ENCODE measurements at places on chromosomes 11 and 22. TPM values are rescaled to one million over a fixed set of nuclear protein-coding genes. Genes with fewer than 3 reads are reported as not detected.

DNA sequence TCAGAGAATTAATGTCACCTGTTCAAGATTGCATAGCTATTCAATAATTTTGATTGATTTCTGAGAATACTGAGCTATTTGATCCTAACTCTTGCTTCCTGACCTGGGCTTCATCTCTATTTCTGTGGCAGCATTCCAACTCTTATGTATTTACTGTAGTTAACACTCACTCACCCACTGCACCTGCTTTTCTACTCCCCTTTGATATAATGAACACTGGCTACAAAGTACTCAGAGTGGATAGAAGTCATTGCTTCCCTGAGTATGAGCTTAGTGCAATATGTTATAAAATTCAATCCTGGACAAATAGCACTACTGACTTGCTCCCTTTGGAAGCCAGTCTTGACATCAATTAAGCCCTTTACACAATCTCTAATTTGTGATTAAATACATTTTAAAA, 117.2 kb downstream of the APIP start:
- no peak for DNase-seq

GUCY1A2 gene
- polyA plus RNA-seq = 2.8 TPM

GRCh38 chr11:107157146-107157808, 139.0 kb upstream of the GUCY1A2 start:
- DNase-seq = no peak

- DNase-seq = no peak
These were observed 6.4 kb downstream of the GATD1 start for GRCh38 chr11:770642-771616.

DNA sequence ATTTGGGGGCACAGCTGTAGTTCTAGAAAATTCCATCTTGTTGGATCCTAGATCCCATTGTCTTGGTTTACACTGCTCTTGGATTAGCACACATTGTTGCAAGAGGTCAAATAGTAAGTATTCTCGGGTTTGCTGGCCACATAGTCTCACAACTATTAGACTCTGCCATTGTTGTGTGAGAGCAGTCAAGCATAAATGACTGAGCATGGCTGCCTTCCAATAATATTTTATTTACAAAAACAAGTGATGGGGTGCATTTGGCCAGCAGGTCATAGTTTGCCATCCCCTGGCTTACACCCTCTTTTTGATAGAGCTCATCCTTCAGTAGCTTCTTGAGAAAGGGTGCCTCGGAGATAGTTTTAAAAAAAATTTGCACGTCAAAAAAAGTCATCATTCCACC, 77.9 kb upstream of the ALX4 start:
- DNase-seq = no peak

DNA sequence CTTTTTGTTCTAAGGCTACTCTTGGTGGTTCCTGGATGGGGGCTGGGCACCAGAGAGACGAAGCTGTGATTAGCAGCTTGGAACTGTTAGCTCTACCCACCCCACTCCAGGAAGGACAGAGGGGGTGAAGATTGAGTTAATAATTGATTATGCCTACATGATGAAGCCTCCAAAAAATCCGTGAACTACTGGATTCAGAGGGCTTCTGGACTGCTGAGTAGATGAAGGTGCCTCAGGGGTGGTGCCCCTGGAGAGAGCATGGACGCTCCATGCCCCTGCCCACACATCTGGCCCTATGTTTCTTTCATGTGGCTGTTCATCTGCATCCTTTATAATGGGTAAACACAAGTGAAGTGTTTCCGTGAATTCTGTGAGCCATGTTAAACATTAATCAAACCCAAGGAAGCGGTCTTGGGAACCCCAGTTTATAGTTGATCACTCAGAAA, 47.3 kb upstream of the CYP2D6 start:
- no peak for DNase-seq

DNA sequence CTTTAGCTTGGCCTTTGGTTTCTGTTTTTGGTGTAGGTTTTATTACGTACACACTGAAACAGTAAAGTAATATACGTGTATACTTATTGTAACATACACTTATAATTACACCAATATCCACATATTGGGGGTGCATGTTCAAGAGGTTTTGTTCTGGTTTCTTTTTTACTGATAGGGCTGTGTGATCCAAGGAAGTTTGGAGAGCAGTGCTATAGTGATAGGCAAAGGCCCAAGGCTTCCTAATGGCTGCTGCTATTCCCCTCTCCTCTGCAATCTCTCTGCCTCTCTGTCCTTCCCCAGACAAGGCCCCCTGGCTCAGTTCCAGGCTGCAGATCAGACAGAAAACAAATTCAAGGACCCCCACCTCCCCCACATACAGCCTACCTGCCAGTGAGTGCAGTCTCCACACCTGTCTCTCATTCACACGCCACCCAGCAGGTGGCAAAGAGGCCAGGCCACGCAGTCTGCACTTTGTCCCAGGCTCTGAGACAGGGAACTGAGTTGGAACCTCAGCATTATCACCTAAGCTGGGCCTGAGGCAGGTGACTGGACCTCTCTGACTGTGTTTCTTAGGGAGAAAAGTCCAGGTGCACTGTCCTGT, 15.1 kb downstream of the TMEM184B start:
- DNase-seq = no peak

DNA sequence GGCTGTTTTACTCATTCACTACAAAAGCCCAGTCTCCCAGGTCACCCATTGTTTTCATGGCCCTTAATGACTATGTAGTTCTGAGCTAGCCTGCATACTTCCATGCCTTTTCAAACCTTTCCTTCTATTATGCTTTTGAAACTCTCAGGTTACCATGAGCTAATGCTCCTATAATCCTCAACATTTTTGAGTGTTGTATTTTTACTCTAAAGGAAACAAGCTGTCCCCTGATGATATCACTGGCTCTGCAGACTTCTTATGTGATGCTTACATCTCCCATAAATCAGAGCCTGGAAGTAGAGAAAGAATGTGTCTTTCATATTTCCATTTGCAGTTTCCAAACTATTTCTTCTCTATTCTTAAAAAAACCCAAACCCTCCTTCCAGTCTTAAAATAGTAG, 159.0 kb upstream of the RAG2 start:
- DNase-seq = no peak

DNA sequence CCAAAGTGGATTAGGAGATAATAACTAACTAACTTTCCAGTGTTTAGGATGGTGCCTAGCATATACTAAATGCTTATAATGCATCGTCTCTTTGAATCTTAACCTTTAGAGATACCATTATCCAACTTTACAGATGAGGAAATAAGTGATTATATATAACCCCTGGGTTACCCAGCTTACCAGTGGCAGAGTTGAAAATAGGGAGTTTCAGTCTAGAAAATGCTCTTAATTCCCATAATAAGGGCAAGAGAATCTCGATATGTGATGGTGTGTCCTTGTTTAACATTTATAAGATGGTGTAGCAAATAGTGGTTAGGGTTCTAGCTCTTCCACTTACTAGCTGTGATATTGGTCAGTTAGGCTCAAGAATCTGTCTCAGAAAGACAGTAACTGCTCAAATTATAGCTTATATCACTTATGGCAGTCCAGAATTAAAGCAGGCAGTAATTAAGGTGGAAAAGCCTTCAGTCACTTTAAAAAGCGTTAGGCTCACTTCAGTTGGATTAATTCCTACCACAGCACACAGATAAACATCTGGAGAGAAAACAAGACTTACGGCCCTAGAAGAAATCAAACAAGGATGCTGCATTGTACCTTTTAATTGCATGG, 6.3 kb downstream of the XBP1 start:
- no peak for DNase-seq

WBP2NL gene
- 3.4 TPM for polyA plus RNA-seq

FGF19 gene
- 0.19 TPM for polyA plus RNA-seq

DNA sequence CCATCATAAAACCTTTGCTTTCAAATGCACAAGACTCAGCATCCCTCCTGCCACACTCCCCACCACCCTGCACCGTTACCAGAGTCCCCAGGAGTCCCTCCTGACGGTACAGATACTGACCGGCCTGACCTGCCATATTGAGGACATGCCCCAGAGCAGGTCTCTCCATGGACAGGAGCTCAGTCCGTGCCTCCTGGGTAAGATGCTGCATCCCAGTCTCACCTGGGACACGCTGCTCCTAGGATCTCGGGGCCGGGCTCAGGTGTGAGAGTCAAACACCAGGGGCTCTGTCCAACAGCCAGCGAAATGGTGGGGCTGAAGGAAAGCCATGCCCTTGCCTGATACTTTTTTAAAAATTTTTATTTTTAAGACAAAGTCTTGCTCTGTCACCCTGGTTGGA, 328.3 kb downstream of the SHANK2 start:
- no peak for DNase-seq

SAA4 gene
- polyA plus RNA-seq = not detected

SLC2A11 gene
- polyA plus RNA-seq = 20.8 TPM

TTC36 gene
- polyA plus RNA-seq = 1.1 TPM

CARD18 gene
- not detected for polyA plus RNA-seq

- DNase-seq = no peak
These were observed 62.0 kb upstream of the THY1 start for GRCh38 chr11:119484741-119485605.

DNA sequence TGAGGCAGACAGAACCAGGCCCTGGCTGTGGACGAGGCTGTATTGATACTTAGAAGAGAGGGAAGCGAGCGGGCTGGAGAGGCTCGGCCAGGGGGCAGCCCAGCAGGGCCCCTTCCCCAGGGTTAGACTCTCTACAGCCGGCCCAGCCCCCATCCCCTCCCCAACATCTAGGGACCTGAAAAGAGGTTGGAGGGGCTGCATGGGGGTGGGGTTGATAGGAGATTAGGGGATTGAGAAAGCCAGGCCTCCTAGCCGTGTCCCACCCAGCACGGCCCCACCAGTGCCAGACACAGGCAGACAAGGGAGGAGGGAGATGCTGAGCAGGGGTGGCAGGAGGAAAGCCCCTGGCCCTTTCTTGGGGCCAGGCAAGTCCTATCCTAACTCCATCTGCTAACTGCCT, 5.7 kb downstream of the LSP1 start:
- DNase-seq = no peak

- DNase-seq = no peak
These were observed 9.4 kb downstream of the NPTXR start for GRCh38 chr22:38834215-38834953.

- no peak for DNase-seq
These were observed 37.5 kb downstream of the KIRREL3 start for GRCh38 chr11:126963115-126963514.

DNA sequence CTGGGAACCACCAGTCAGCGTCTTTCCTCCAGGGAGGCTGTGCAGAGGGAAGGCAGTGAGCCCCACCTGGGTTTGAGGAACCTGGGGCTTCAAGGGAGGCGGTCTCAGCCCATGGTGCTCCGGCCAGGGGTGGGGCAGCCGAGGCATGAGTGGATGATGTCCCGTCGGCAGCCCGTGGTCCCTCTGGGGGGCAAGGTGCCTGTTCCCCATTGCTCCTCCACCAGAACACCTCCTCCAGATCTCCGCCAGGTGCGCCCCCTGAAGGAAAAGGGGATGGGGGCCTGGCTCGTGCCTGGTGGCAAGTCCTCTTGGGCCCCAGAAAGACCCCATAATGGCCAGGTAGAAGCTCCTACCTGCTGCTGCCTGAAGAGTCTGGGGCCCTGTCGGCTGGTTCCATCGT, 94.1 kb downstream of the KCNQ1 start:
- no peak for DNase-seq

NAP1L4 gene
- polyA plus RNA-seq = 220 TPM

OR5P2 gene
- not detected for polyA plus RNA-seq

DNA sequence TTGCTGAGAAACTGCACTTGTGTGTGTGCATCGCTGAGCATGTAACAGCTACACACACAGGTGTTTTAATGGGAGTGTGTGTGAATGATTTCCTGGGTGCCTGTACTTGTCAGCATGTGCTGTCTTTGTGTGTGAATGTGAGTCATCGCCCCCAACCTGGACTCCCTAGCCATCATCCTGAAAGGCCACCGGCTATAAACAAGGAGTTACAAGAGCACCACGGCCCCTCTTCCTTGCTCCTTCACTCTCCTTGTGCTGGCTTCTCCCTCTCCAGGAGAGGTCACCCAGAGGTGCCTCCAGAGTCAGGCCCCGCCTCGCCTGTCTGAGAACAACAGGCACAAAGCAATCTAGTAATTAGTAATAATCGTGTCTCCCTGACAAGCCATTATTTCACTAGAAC, 419.2 kb downstream of the BUD13 start:
- no peak for DNase-seq

ADORA2A gene
- polyA plus RNA-seq = 7.3 TPM

GRCh38 chr11:62880231-62880802, 379 bp upstream of the SLC3A2 start:
- DNase-seq = peak; percentile 57

SLN gene
- polyA plus RNA-seq = 0.37 TPM

- DNase-seq = no peak
These were observed 155.2 kb downstream of the MAML2 start for GRCh38 chr11:96187822-96188221.

- DNase-seq = no peak
These were observed 45.7 kb downstream of the GNB1L start for GRCh38 chr22:19808873-19809478.

DNA sequence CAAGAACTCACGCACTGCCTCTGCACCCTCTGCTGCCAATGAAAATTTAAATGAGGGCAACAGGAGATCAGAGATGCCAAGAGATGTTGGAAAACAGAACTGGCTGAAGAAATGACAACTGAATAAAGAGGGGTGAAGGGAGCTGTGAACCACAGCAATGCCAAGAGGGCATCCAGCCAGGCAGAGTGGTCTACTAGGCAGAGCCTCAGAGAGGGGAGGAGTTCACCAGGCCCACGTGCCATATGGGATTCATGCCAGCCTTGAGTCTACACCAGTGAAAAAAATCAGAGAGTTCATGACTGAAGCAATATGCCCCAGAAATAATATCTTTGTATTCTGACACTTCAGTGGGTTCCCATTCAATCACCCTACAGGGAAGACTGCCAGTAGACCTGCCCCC, 4.4 kb downstream of the APOL2 start:
- DNase-seq = no peak
